ENCODE measurements at places on chromosomes 12 and 14. TPM values are rescaled to one million over a fixed set of nuclear protein-coding genes. Genes with fewer than 3 reads are reported as not detected.

GLTP gene
- 23.8 TPM for total RNA-seq

KCNH3 gene
- total RNA-seq: 0.58 TPM

OR10AD1 gene
- not detected for total RNA-seq

- peaks cover 47% of the 10 kb centered on the region for H3K27me3 ChIP-seq
- peak; percentile 22 for DNase-seq
- peak overlapping the region; percentile 94 for H3K4me3 ChIP-seq
Observed at GRCh38 chr14:64541261-64541971, 875 bp downstream of the HSPA2 start.

DNA sequence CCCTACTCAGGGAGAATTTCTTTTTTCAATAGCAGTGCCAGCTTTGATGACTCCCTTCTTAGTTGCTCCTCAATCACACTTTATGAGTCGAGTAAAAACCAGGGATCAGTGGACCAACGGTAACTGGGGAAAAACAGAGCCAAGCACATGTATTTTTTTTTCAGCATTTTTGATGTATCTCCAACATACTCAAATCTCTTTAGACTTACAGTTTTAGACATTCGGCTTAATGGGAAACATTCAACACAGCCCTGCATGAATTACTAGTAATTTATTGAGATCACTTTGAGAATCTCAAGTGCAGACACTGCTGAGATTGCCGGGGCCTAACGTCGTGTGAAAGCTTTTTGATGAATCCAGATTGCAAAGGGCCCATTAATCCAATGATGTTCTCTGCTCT, 306.7 kb downstream of the NUAK1 start:
- H3K27ac ChIP-seq: no peak overlapping the region
- H3K27me3 ChIP-seq: no peaks in the 10 kb centered on the region
- no peaks in the 10 kb centered on the region for H3K36me3 ChIP-seq
- DNase-seq: no peak
- no peaks in the 10 kb centered on the region for H3K4me1 ChIP-seq

DNA sequence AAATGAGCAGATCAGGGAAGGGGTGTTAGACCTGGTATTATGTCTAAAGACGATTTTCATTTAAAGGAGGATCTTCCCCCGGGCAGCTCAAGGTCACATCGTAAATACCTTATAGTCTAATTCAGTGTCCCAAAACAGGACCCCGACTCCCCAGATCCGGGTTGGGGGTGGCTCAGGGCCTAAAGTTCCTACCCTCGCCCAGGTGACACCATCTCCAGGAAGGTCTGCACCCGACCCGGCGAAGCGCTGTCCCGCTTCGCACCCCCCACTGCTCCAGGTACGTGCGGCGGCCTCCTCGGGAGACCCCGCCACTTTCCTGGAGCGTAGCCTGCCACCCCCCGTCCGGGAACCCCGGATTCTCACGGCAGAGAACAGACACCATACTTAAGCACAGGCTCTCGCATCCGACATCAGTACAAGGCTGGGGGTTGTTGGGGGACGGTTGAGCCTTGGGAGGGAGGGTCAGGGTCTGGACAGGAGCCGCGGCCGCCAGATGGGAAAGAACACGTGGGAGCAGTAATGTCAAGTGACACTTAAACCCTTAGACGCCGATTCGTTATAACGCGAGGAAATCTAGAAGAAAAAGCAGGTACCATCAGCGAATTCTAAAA, 556 bp downstream of the TIMM9 start:
- peaks cover 44% of the 10 kb centered on the region for H3K4me1 ChIP-seq
- H3K36me3 ChIP-seq: peaks cover 24% of the 10 kb centered on the region
- peak overlapping the region; percentile 97 for H3K27ac ChIP-seq
- no peaks in the 10 kb centered on the region for H3K27me3 ChIP-seq
- H3K4me3 ChIP-seq: peak overlapping the region; percentile 93

DNA sequence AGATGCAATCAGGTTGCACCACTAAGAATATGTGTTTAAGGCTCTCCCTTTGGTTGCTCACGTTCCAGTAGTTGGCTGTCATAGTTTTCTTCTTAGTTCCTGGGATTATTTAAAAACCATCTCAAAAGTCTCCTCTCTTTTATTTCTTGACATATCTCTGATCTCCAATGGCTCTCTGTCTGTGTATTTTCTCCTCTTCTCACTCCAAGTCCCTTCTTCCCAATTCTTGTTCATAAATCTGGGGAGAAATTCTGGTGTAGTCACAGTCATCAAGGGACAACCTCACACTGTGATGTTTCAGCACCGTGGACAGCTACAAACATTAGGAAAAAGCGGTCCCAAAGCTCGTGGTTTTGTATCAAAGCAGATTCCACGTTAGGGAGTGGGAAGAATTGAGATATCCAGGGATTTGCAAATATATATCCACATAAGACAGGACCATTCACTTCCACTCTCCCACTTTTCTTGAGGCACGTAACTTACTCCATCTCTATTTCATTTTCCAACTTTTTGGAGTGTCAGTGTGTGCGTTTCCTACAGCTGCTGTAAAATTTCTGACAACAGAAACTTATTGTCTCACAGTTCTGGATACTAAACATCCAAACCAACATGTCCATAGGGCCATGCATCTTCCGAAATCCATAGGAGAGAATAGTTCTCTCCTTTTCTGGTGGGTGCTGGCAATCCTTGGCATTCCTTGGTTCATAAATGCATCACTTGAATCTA, 80.6 kb upstream of the TMEM233 start:
- H3K27ac ChIP-seq: no peak overlapping the region
- H3K27me3 ChIP-seq: no peaks in the 10 kb centered on the region
- no peaks in the 10 kb centered on the region for H3K36me3 ChIP-seq
- H3K4me1 ChIP-seq: no peaks in the 10 kb centered on the region
- no peak for DNase-seq

- peaks cover 62% of the 10 kb centered on the region for H3K4me1 ChIP-seq
- no peaks in the 10 kb centered on the region for H3K27me3 ChIP-seq
- DNase-seq: no peak
Observed at GRCh38 chr14:75559045-75559444, 19.4 kb upstream of the FLVCR2 start.

GRCh38 chr14:88422047-88422446, 36.6 kb downstream of the SPATA7 start:
- no peak overlapping the region for H3K4me3 ChIP-seq
- H3K27me3 ChIP-seq: no peaks in the 10 kb centered on the region
- H3K4me1 ChIP-seq: no peaks in the 10 kb centered on the region
- H3K27ac ChIP-seq: no peak overlapping the region
- peaks cover 9% of the 10 kb centered on the region for H3K36me3 ChIP-seq

GRCh38 chr14:52790756-52791222, 618 bp downstream of the GNPNAT1 start:
- H3K36me3 ChIP-seq: peaks cover 9% of the 10 kb centered on the region
- no peaks in the 10 kb centered on the region for H3K27me3 ChIP-seq
- no peak for DNase-seq
- peak overlapping the region; percentile 89 for H3K4me3 ChIP-seq
- H3K27ac ChIP-seq: peak overlapping the region; percentile 70

DNA sequence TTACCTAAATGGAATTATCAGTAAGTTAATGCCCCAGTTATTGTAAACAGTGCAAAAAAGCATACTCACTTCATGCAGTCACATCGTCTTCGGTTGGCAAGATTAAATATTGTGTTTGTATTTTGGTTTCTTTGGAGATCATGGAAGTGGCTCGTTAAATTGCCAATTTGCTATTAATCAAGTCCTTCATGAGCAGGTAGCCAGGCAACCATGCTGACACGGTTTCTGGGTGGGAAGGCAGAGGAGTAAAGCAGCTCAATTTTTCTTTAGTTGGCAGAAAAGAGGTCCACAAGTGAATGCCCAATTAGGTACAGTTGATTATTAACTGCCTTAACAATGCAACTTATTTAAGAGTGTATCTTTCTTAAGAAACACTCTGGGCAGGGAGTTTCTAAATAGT, 43.9 kb downstream of the PPP4R3A start:
- H3K36me3 ChIP-seq: peaks cover 81% of the 10 kb centered on the region
- no peak overlapping the region for H3K4me3 ChIP-seq
- H3K27me3 ChIP-seq: no peaks in the 10 kb centered on the region
- no peak for DNase-seq
- peaks cover 10% of the 10 kb centered on the region for H3K4me1 ChIP-seq
- no peak overlapping the region for H3K27ac ChIP-seq

DNA sequence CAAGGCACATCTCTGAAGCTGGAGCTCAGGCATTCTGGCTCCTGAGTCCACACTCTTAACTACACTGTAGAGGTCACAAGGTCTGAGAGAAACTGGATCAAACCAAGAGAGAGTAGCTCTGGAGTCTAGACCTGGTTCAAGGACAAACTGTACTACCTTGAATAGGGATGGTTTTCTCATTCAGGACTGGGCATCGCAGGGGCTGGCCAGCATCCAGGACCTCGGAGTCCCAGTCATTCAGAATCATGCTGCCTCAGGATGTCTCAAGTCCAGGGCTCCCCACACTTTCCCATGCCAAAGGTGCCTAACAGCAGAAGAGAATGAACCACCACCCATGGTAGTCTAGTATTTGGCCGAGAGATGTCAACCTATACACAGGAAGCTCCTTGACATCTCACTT, 13.1 kb upstream of the PLEKHD1 start:
- H3K36me3 ChIP-seq: no peaks in the 10 kb centered on the region
- H3K4me1 ChIP-seq: peaks cover 6% of the 10 kb centered on the region
- H3K27ac ChIP-seq: no peak overlapping the region
- H3K27me3 ChIP-seq: no peaks in the 10 kb centered on the region
- no peak overlapping the region for H3K4me3 ChIP-seq

- no peaks in the 10 kb centered on the region for H3K27me3 ChIP-seq
- H3K4me1 ChIP-seq: no peaks in the 10 kb centered on the region
- H3K36me3 ChIP-seq: no peaks in the 10 kb centered on the region
- DNase-seq: no peak
Observed at GRCh38 chr12:114982760-114983159, 298.8 kb upstream of the TBX3 start.

Data from activated CD4-positive, alpha-beta memory T cell treated with anti-CD3 and anti-CD28 coated beads, Interleukin-2, amount 10 ng/mL, durations not matched to agents 7 days and 5 days (primary cell).